ENCODE measurements at places on chromosomes 3 and 15.

DNA sequence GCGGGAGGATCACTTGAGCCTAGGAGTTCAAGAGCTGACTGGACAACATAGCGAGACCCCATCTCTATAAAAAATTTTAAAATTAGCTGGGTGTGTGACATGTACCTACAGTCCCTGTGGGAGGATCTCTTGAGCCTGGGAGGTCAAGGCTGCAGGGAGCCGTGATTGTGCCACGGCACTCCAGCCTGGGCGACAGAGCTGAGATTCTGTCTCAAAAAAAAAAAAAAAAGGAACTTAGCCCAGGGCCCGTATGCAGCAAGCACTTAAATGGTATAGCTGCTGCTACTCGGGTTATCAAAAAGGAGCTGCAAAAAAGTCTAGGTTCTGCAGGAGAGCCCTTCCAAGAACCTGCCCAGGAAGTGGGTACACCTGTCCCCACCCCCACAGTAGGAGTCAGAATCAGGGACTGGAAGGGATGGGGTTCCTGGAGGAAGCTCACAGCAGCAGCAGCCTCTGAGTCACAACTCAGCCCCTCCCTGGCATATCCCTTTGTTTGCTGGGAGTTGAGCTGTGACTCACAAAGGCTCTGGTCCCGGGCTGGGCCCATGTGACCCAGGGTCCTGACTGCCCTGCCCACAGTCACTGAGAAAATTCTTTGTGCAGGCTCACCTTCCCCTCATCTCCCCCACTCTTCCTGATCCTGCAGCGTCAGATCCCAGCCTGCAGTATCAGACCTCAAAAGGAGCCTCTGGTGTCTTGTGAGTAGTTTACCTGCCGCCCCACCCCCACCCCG lies at the start of gene SPATA12:
TSS of gene SPATA12 (plus strand) at position 576 of the 733 bp plus-strand sequence. CDS start 13,031 bp downstream, outside the sequence.
- peak; percentile 82 for DNase-seq

DNA sequence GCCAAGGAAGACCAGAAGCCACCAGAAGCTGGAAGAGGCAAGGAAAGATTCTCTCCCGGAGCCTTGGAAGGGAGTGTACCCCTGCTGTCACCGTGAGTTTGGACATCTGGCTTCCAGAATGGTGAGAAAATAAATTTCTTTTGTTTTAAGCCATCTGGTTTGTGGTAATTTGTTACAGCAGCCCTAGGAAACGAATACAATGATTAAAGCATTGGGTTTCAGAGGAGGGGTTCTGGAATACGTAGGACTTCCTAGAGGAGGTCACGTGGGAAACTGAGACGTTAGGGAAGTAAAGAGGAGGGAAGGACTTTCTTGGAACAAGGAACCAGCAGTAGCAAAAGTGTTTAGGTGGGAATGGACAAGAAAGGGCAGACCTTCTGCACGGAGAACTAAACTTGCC lies 377.7 kb downstream of the IL20RB start:
- no peak for DNase-seq

DNA sequence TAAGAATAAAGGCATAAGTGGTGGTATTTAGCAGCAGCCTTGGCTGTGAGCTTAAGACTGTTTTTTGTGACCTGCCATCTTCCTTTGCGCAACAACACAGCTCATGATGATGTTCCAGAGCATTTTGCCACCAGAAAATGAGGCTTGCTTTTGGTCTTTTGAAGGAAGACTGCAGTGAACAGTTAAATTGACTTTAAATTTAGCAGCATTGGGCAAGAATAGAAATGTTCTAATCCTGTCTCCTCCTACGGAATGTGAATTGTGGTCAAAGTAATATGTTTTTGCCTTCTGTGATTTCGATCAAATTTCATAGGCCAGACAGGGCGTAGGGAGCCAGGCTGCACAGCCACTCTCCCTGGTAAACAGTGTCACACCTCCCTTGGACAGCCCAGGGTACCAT lies 460.7 kb upstream of the RASGRP1 start:
- DNase-seq: peak; percentile 48

DNA sequence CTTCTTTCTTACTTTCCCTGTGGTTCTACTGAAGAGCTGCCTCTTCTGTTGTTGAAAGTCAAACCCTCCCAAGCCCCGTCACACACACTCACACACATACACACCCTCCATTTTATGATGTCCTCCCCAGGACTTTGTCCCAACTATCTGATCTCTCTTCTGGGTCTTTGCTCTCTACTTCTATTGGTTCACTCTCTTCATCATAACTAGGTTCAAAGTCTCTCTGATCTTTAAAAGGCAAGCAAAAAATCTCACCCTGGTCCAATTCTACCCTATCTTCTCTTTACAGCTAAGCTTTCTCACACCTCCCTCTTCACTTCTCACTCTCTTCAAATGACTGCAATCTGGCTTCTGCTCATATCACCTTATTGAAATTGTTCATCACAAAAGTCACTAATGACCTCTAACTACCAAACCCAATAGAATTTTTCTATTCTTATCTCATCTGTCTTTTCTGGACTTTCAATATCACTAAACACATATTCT lies 34.8 kb downstream of the LRRFIP2 start:
- DNase-seq: no peak

- peak; percentile 79 for DNase-seq
Measured at GRCh38 chr3:179189759-179190158, 41.6 kb downstream of the PIK3CA start.

- DNase-seq: no peak
Measured at GRCh38 chr3:144259267-144259666, 287.6 kb downstream of the DIPK2A start.

DNA sequence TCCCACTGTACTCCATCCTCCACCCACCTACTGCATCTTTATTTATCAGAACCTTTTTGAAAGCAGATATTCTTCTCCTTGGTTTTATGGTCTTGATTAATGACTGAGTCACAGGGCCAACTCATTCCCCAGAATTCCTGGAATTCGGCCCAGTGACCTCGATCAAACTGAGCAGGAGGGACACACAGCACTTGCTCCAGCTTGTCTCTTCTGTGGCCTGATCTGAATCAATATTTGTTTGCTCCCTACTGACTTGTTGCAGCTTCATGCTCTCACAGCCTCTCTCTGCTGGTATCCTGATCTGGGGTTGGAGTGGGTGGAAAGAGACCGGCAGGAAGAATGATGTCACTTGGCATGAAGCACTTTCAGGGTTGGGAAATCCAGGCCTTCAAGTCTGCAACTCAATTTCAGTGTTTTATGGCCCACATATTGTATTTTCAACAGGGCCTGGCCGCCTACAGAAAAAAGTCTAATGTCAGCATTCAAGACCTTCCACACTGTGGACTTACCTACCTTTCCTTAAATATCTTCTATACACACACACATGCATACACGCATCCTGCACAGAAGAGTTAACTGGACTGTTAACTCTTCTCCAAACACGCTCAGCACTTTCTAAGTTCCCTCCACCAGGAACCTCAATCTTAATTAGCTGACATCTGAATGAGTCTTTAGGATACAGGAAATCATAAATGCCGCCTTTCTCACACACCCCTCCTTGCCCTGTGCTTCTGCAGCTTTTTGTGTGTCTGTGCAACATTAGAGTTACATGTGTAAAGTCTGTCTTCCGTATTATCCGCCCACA lies 4.6 kb downstream of the ANXA2 start:
- DNase-seq: peak; percentile 98

DNA sequence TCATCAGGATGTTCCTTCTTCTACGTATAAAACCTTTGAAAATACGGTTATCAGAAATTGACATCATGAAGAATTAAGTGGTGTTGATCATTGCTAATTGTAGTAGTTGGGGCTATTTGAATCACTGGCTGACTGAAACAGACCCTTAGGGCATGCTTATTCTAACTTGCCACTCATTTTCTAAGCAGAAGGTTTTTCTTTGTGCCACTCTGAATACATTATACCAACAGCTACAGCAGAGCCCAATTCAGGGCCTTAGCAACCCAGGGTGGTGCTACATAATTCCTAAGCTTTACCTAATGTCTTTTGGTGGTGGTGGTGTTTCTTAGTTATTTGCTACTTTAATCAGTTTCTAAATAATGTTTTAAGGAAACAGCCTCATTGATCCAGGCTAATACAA lies 524.2 kb downstream of the NLGN1 start:
- no peak for DNase-seq

DNA sequence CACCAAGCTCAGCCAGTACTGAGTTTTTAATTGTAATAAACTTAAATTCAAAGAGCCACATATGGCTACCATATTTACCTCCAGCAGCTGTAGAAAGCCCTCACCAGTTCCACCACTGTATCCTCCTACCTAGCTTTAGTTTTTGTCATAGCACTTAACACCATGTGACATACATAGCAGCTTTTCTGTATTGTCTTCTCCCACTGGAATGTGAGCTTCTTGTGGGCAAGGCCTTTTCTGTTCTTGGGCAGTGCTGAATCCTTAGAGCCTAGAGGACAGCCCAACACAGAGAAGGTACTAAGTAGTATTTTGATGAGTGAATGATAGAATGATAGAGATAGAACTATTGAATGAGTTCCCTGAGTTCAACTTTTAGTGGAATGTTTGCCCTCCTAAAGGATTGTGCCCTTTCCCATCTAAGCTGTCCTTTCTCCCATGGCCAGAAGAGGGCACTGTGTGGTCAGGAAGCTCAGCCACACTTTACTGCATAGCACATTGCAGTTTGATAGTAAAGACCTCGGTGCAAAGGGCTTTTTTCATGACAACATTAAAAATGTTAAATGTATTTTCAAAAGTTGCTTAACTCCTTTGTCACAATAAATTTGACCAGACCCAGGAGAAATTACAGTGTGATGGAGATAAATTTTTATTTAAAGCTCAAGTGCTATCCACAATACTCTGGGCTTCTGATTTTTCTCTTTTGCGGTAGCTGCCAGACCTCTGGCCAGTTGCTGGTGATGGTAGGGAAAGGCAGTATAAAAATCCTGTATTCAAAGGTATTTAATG lies 115.8 kb downstream of the GHSR start:
- DNase-seq: peak; percentile 62

GRCh38 chr3:149947231-149947630 lies 23.5 kb downstream of the PFN2 start:
- no peak for DNase-seq

DNA sequence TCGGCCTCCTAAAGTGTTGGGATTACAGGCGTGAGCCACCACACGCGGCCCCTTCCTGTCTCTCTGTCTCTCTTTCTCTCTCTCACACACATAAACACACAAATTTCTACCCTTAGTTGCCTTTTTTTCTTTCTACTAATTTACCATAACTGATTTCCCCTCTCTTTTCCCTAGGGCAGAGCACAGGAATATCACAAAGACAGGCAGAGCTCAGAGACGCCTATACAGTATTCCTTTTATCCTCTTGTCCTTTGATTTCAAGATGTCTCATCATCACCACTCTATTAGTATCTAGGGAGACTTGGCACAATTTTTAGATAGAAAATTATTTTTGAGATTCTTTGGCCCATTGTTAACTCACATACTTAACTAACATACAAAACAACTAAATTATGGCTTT lies 25.8 kb upstream of the ST3GAL6 start:
- DNase-seq: no peak

- DNase-seq: no peak
Measured at GRCh38 chr15:33182278-33182905, 12.1 kb downstream of the FMN1 start.

- DNase-seq: peak; percentile 36
Measured at GRCh38 chr3:188315553-188315952, 161.6 kb downstream of the LPP start.

DNA sequence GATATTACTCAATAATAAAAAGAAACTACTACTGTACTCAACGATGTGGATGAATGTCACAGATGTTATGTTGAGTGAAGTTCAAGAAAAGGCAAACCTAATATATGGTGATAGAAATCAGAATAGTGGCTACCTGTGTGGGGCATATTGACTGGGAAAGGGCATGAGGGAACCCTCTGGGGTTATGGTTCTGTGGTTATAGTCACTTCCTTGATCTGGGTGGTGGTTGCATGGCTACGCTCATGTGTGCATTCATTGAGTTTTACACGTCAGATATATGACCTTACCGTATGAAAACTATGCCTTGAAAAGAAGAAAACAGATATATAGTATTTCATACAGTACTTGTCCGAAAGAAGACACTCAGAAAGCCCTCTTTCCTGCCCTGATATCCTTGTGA lies 331.0 kb upstream of the LRRFIP2 start:
- no peak for DNase-seq

DNA sequence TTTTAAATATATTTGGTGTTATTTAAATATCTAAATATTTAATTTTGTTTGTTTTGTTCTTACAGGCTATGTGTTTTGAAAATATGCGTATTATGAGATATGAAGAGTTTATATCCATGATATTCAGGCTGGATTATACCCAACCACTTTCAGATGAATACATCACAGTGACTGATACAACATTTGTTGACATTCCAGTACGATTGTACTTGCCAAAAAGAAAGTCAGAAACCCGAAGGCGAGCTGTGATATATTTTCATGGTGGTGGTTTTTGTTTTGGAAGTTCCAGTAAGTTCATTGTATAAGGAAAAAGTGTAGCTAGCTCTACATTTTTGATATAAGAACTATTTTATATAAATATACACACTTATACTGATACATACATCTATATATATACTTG lies 6.9 kb downstream of the AADACL2 start:
- DNase-seq: no peak

DNA sequence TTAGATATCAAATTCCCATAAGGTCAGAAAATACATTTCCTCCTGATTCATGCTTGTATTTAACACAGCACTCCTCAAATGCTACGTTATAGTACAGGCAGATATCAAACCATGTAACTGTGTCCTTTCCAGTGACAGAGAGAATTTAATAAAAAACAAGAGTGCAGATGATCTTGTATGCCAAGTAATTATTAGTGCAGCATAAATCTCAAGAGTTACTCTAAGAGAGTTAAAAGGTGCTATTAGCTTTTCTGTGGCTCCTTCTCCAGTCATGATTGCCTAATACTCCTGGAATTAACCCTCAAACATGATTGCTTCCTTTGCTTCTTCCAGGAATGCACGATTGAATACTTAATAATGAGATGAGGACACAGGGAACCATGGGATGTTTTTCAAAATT lies 413.0 kb upstream of the DPH6 start:
- peak; percentile 68 for DNase-seq

DNA sequence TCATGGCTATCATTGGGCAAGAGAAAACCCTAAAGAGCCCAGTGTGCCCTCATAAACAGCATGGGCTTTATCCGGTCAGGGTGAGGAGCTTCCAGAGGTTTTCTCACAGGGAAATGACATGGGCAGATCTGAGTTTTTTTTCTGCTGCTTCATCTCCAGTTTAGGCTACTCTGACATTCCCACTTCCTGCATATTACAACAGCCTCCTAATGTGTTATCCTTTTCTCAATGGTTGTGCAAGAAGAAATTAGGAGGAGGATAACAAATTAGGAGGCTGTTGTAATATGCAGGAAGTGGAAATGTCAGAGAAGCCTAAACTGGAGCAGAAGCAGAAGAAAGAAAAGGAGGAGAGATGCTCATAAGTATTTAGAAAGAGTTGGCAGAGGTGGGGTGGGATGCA lies 175.6 kb downstream of the MTHFS start:
- peak; percentile 11 for DNase-seq

GRCh38 chr3:12423918-12424630 lies 60.2 kb upstream of the TSEN2 start:
- peak; percentile 68 for DNase-seq

GRCh38 chr3:28042707-28043106 lies 198.7 kb upstream of the CMC1 start:
- DNase-seq: no peak

- peak; percentile 95 for DNase-seq
Measured at GRCh38 chr3:152269056-152269830, 514 bp downstream of the MBNL1 start.
